Myocyte (in vitro differentiated cells): ENCODE measurements at places on chromosomes 1 and 21. TPM values are rescaled to one million over a fixed set of nuclear protein-coding genes. Genes with fewer than 3 reads are reported as not detected.

Gene TMEM269
- 0.03 and 0.05 TPM in 2 replicates for total RNA-seq

Gene SPRR4
- not detected in 2 replicates for total RNA-seq

Gene B3GALT2
- total RNA-seq, result 9.9 and 16.8 TPM in 2 replicates

Gene S100A2
- 6.4 and 7.1 TPM in 2 replicates for total RNA-seq

Gene ALPL
- total RNA-seq, result 14.9 and 15.1 TPM in 2 replicates

Gene TIAM1
- total RNA-seq, result 4.9 and 7.8 TPM in 2 replicates

Gene ANXA9
- not detected in 2 replicates for total RNA-seq

Gene HCN3
- total RNA-seq, result 2.1 and 3.0 TPM in 2 replicates

Gene IFFO2
- 12.4 and 16.2 TPM in 2 replicates for total RNA-seq

Gene CYP4Z1
- not detected in 2 replicates for total RNA-seq

Gene COL6A1
- 678 and 866 TPM in 2 replicates for total RNA-seq

Gene STMN1
- 138 and 179 TPM in 2 replicates for total RNA-seq

Gene CFHR5
- total RNA-seq, result not detected in 2 replicates

Gene HSF2BP
- 2.3 and 3.2 TPM in 2 replicates for total RNA-seq

Gene CDK18
- total RNA-seq, result 33.3 and 50.5 TPM in 2 replicates

Gene BCAR3
- total RNA-seq, result 46.6 and 59.6 TPM in 2 replicates

Gene FCRL5
- total RNA-seq, result not detected in 2 replicates

Gene OR2L13
- not detected in 2 replicates for total RNA-seq

Gene EDN2
- 0.73 TPM in 1 of 2 replicates, not detected in the other for total RNA-seq

Gene LCE1F
- not detected in 2 replicates for total RNA-seq

Gene GNAT2
- 0.13 TPM in 1 of 2 replicates, not detected in the other for total RNA-seq

Gene FCGR1A
- not detected in 2 replicates for total RNA-seq

Gene DISP1
- total RNA-seq, result 2.2 and 2.5 TPM in 2 replicates

Gene MMEL1
- 0.10 and 0.37 TPM in 2 replicates for total RNA-seq

Gene TTC39A
- total RNA-seq, result 0.52 and 1.4 TPM in 2 replicates

Gene ST6GALNAC5
- total RNA-seq, result 2.2 and 5.1 TPM in 2 replicates

Gene CYYR1
- 2.4 and 3.3 TPM in 2 replicates for total RNA-seq

Gene L1TD1
- not detected in 2 replicates for total RNA-seq

Gene TEDDM1
- not detected in 2 replicates for total RNA-seq

Gene LAMB3
- 8.5 and 18.2 TPM in 2 replicates for total RNA-seq

Gene GPR37L1
- not detected in 2 replicates for total RNA-seq

Gene LSS
- total RNA-seq, result 116 and 211 TPM in 2 replicates

Gene SHE
- total RNA-seq, result not detected in 2 replicates

Gene SMPDL3B
- total RNA-seq, result not detected in 2 replicates

Gene PADI1
- total RNA-seq, result 0.24 and 0.31 TPM in 2 replicates

Gene ACBD6
- total RNA-seq, result 59.2 and 61.0 TPM in 2 replicates

Gene TAS1R1
- total RNA-seq, result 7.5 and 8.0 TPM in 2 replicates

Gene IL19
- total RNA-seq, result not detected in 2 replicates

Gene SUSD4
- total RNA-seq, result 2.0 and 4.1 TPM in 2 replicates

Gene PLOD1
- 144 and 152 TPM in 2 replicates for total RNA-seq

Gene WLS
- total RNA-seq, result 34.7 and 46.5 TPM in 2 replicates
